ENCODE measurements at places on chromosomes 6 and 20.

- no peak for DNase-seq
Measured at GRCh38 chr6:70849348-70850069, 107.4 kb downstream of the B3GAT2 start.

DNA sequence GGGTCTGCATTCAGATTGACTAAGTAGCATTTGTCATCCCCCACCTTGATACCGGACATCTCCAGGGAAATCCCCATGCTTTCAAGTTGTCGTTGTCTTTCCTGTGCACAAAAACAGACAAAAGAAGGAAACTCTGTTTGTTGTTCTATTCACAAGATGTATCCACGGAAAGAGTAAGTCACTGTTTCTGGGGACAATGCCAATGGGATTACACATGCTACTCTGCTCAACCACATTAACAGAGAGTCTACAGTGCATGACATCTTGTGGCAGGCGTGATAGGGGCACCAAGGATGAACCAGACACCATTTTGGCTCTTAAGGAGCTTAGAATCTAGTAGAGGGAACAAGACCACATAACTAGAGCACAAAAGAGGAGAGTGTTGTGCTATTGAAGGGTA is 124.4 kb upstream of the NUP153 start:
- DNase-seq: no peak

GRCh38 chr6:3803627-3804468 is 45.3 kb upstream of the FAM50B start:
- no peak for DNase-seq

DNA sequence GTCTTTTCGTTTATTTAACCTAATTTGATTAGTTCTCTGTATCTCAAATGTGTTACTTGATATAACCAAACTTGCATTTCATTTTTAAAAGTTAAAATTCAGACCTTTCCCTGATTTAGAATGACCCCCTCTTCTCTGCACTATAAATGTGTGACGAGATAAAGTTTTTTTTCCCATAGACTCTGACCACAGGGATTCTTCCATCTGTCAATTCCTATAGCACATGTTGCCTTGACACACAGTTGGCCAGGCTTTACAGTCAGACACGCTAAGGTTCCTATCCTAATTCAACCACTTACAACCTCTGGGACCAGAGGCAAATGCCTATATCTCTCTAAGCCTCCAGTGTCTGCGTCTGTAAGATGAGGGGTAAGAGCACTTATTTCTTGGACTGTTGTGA is 40.6 kb downstream of the KCNS1 start:
- DNase-seq: no peak

GRCh38 chr20:21340991-21341697 is 38.0 kb downstream of the XRN2 start:
- no peak for DNase-seq
